ENCODE measurements at places on chromosomes 2 and 18. TPM values are rescaled to one million over a fixed set of nuclear protein-coding genes. Genes with fewer than 3 reads are reported as not detected.

ALPI gene
- total RNA-seq = not detected

AKAIN1 gene
- not detected for total RNA-seq

GRCh38 chr18:13612196-13612997 is 114.0 kb downstream of the FAM210A start:
- no peak for DNase-seq

- no peak for DNase-seq
These were observed 185.1 kb upstream of the SMAD7 start for GRCh38 chr18:49135877-49136276.

DNA sequence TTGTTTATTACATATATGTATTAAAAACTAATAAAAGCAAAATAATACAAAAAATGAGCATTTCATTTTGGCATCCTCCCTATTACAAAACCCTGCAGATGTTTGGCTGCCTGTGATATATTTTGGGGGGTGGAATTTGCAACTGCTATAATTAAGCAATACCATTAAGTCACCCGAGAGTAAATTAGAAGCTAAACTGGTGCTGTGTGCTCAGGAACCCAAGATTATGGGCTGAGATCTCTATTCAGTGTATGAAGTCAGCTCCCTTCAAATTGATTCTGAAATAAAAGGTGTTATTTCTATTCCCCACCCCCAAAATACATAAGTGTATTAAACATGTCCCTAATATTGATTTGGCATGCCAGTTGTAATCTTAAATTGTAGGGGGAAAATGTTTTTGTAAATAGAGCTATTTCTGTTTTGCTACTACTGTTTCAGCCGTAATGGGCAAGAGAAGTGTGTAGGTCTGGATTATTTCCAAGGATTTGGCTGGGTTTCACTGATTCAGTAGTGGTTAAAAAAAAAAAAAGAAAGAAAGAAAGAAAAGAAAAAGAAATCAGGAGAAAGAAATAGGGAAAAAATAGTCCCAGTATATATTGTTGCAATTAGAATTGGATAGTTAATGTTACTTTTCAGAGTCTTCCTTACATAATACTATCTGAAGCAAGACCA is 110.9 kb downstream of the SS18 start:
- DNase-seq = no peak

AQP12A gene
- not detected for total RNA-seq

- no peak for DNase-seq
These were observed 93.6 kb upstream of the HNMT start for GRCh38 chr2:137870682-137871081.

GRCh38 chr2:33019796-33020195 is 73.0 kb downstream of the LTBP1 start:
- DNase-seq = no peak

GALNT3 gene
- 0.17 TPM for total RNA-seq

- no peak for DNase-seq
These were observed 20.4 kb downstream of the GDF7 start for GRCh38 chr2:20687260-20687832.

SNTG2 gene
- total RNA-seq = 0.77 TPM

DNA sequence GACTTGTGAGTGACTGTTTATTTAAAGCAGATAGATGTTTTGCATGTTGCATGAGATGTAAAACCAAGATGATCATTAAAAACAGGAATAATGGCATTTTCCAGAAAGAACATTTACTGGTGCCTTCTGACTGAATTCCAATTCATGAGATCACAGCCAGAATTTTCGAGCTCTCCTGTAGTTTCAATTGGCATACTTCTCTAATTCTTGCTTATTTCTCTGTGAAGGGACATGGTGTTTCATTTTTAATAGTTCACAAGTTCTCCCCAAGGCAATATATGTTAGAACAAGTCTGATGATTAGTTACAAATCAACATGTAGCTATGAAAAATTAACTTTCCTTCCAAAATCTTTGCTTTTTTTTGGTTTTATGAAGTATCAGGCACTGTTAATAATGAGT is 105.7 kb downstream of the PDE1A start:
- DNase-seq = no peak

FTCDNL1 gene
- total RNA-seq = 2.0 TPM

DNA sequence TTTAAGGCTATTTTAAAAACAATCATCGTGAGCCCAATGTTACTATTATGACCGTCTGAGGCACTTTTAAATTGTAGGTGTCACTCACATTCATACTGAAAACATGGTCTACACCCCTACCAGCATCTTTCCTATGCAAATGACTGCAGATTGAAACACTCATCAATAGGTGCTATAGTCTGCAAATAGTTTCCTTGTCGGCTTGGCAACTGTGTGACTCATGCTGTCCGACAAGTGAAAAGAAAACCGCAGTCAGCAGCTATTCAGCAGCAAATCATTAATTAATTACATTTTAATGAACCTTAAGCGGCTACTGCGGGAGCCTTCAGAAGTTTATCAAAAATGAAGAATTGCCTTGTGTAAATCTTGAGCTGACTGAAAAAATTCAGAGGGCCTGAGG is 134.4 kb downstream of the FIGN start:
- DNase-seq = no peak

C18orf54 gene
- total RNA-seq = 1.7 TPM

- DNase-seq = no peak
These were observed 112.8 kb upstream of the CDC42EP3 start for GRCh38 chr2:37784071-37784758.

DNA sequence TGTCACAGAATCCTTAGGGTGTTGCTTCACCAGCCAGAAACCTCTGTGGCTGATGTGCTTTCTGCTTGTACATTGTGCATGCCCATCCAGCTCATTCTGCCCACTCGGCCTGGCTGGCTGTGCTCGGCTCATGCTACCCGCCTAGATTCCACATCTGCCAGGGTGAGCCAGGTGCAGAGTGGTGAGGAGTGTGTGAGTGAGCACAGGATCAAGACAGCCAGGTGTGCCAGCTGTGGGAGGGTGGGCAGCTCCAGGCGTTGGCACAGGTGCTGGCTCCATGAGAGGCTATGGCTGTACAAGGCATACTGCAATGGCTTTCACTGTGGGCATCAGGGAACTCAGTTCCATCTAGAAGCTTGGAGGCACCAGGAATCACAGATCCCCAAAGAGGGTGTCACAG is 1321.8 kb upstream of the CRIM1 start:
- DNase-seq = no peak

- no peak for DNase-seq
These were observed 163.9 kb downstream of the COL4A4 start for GRCh38 chr2:227000123-227000522.

DNA sequence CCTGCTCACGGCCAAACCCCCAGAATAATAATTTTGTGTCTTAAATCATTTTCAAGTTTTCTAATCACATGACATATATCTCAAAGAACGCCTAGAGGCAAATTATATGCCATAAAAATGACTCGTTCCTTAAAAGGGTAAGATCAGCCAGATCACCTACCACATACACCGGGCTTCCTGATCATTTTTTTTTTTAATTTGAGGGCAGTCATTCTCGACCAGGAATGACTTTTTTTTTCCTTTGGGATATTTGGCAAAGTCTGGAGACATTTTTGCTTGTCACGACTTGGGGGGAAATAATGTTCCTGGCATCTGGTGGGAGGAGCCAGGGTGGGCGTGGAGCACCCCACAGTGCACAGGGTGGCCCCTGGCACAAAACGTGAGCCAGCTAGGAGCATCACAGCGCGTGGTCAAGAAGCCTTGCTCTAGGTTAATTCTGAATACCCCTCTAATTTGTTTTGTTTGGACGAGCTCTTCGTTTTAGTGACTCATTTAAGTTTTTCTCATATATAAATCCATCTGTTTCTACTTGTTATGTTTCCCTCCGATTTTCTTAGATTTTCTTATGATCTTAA is 94.9 kb downstream of the TWIST2 start:
- no peak for DNase-seq

- no peak for DNase-seq
These were observed 31.3 kb upstream of the CNTNAP5 start for GRCh38 chr2:123993728-123994323.

DNA sequence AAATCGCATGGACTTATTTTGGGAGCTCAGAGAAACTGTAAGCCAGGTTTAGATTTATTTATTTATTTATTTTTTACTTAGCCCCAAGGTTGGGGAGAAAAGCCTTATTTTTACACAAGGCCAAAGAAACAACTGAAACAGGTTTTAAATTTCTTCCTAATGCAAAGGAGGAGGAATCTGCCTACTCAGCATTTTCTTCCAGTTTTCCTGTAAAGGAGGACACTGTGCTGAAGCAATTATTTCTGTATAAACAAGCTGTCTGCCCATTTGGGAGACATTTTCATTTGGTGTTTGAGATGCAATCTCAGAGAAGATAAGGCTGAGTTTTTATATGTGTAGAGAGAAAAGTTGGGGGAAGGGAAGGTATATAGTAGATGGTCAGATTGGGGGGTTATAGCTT is 125.0 kb downstream of the ETAA1 start:
- no peak for DNase-seq

- DNase-seq = no peak
These were observed 273.6 kb upstream of the RGPD4 start for GRCh38 chr2:107553046-107553445.

GRCh38 chr2:193891023-193891422 is 1696.3 kb upstream of the TMEFF2 start:
- no peak for DNase-seq

NYAP2 gene
- not detected for total RNA-seq

- DNase-seq = no peak
These were observed 5.6 kb upstream of the TMEM17 start for GRCh38 chr2:62511636-62512035.

GRCh38 chr2:120787822-120788700 is 52.4 kb downstream of the GLI2 start:
- DNase-seq = no peak

PSD4 gene
- total RNA-seq = 2.9 TPM

- no peak for DNase-seq
These were observed 6.3 kb downstream of the KHK start for GRCh38 chr2:27092696-27093429.

GAREM2 gene
- 3.6 TPM for total RNA-seq

GRCh38 chr18:12076424-12077140 is 17.1 kb upstream of the ANKRD62 start:
- DNase-seq = peak; percentile 52

DNA sequence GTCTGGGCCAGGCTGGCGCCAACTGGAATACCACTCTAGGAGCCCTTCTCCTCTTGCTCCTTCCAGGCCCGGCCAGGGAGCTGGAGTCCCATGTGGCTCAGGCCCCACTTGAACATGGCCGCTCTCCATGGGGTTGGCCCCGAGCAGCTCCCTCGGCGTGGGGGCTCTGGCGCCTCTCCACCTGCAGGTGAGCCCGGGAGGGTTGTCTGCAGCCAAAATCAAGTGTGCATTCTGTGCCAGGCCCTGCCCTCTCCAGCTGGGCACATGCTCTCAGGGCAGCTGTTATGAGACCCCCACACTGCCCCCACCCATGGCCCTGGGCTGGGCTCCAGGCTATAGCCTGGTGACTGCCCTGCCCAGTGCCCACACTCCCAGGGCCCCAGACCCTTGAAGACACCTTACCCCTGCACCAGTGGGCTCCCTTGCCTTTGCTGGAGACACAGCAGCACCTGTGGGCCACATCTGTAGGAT is 45.8 kb upstream of the HS6ST1 start:
- no peak for DNase-seq

- no peak for DNase-seq
These were observed 48.4 kb downstream of the TANK start for GRCh38 chr2:161208527-161209139.

GRCh38 chr2:47357483-47357882 is 45.5 kb upstream of the MSH2 start:
- DNase-seq = no peak

DNA sequence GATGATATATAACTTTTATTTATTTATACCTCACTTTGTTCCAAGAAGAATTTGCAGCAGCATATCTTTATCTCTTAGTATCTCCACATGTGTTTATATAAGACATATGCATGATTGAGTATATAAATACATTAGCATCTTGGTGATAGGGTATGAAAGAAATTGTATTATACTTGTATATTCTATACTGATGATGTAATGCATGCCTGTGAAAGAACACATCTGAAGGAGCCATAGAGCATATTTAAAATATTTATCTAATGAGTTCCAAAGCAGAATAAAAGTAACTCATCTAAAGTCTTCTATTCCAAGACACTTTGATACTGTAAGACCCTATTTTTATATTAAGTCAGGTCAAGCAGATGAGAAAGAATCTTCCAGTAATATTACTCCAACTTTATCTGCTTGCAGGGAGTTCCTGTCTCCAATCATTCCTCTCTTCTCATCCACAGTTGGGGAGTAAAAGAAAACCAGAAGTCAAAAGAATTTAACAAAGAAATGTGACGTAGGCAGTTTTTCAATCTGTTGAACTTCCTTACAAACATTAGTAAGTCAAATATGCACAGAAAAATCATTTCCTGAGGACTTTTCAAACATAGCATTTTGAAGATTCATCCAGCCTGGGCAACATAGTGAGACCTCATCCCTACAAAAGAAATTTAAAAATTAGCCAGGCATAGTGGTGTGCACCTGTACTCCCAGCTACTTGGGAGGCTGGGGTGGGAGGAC is 76.7 kb downstream of the DTNB start:
- no peak for DNase-seq

MEP1B gene
- not detected for total RNA-seq

- peak; percentile 90 for DNase-seq
These were observed 56.1 kb upstream of the GATA6 start for GRCh38 chr18:22113144-22113844.

DNA sequence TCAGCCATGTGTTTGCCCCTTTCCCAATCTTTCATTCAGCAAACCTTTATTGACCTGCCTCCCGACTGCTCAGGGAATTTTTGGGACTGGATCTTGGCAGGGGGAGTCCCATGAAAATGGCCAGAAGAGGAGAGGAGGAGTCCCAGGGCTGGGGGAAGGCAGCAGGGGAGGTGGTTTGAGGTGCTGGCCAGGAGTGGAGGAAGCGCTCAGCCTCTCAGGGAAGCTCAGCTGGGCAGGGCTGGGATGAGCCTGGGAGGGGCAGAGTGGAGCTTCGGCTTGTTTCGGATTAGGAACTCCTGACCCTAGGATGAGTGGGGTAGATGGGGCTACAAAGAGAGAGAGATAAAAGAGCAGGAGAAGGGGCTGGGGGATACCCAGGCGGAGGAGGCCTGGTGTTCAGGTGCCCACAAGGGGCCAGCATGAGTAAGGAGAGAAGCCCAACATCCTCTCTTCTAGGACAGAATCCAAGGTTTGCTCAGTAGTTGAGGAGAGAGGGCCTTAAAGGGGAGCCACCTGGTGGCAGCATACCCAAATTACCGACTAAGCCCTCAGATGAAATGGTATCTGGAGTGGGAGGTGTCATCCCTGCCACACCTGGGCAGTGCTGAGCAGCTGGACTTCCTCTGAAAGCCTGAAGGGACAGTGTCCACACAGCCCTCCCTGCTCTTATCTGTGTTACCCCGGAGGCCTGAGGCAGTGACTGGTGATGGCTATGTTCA is 91.1 kb downstream of the INHBB start:
- DNase-seq = no peak

- DNase-seq = no peak
These were observed 111.3 kb upstream of the BOD1L2 start for GRCh38 chr18:57035590-57035989.

MAP2 gene
- total RNA-seq = 3.4 TPM

UGT1A10 gene
- total RNA-seq = not detected

DNA sequence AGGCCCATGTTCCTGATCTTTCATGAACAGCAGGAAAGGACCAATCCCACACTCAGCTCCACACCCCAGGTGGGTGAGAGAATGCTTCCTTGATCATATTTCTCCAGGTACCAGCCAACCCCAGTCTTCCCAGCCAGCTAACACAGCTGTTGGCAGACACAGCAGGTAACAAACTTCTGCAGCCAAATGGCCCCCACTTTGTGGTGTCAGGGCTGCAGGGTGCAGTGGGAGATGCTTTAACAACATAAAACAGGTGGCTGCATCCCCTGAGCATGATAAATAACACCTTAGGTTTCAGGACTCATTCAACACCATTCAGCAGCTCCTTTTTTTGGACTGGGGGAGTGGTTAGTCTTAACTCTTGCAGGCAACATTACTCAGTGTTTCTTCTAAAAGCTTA is 76.7 kb upstream of the ACAA2 start:
- no peak for DNase-seq
